ENCODE measurements at places on chromosomes 4 and X.

DNA sequence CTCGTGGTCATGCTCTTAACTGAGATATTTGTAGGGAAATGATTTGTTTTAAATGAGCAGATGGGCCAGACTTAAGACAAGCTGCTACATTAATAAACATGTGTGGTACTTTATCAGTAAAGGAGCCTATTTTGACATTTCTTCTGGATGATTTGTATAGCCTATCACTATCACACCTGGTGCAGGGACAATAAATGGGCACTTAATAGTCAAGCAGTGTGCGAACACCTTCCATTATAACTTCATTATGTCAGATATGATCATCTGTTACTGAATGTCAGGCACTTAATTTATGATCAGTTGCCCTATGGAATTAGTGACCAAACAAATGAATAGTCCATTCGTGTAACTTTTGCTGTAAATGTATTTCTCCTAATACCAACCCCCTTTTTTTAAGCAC is 628.8 kb downstream of the ADGRL3 start:
- DNase-seq: no peak

DNA sequence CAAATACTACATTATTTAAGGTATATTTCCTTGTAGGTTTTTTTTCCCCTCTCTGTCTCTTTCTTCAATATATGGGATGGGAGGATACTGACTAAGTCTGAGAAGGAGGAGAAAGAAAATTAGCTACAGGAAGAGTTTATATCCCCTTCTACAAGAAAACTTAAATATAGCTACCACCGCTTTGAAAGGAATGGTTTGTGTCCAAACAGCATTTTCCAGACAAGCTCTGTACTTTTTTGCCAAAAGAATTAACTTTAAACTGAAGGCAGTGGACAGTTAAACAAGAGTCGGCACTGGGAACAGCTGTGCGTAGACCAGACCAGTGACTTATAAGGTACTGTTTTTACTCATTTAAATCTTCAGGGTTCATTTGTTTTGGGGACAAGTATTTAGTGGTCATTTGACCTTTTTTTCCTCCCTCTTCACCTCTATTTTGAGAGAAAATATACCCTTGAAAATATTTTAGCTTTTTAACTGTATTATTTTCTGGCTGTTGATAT is 303.7 kb downstream of the ARHGAP24 start:
- DNase-seq: peak; percentile 23

GRCh38 chr4:188005561-188005960 is 10.0 kb downstream of the ZFP42 start:
- no peak for DNase-seq

- no peak for DNase-seq
These were observed 170.4 kb upstream of the CASK start for GRCh38 chrX:42093756-42094155.

DNA sequence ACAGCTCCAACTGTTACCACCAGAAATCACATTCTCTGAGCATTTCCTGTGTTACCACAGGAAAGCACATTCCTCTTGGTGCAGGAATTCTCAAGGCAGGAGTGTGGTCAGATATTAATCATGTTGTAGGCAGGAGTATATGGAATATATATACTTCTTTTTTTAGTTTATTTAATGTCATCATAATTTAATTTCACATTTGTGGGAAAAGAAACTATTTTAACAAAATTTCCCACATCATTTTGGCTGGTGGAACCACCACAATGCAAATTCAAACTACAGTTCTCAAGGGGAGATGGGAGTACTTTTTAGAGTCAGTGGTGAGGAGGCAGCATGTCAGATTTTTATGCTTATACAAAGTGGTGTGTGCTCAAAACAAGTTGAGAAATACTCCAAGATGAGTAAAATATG is 139.0 kb downstream of the ATP10D start:
- DNase-seq: peak; percentile 51

DNA sequence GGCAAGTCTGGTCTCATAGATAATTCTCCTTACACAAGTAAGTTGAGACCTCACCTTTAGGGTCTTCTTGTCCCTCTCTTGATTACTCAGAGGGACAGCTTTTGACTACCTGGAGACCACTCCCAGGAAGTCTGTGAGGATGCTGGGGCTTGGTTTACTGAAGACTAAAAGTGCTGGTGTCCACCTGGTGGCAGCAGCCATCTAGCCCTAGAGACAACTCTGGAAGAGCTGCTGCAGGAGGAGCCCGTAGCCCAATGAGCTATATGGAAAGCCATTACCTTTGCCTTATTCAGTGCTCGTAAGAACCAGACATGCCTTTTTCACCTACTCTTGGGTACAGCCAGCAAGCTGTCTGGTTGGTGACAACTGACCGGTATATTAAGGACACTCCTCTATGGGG is 7.3 kb downstream of the FGFBP2 start:
- DNase-seq: no peak

- DNase-seq: no peak
These were observed 9.7 kb upstream of the NSG1 start for GRCh38 chr4:4377191-4377590.

- no peak for DNase-seq
These were observed 55.0 kb downstream of the SH3KBP1 start for GRCh38 chrX:19832191-19832965.

DNA sequence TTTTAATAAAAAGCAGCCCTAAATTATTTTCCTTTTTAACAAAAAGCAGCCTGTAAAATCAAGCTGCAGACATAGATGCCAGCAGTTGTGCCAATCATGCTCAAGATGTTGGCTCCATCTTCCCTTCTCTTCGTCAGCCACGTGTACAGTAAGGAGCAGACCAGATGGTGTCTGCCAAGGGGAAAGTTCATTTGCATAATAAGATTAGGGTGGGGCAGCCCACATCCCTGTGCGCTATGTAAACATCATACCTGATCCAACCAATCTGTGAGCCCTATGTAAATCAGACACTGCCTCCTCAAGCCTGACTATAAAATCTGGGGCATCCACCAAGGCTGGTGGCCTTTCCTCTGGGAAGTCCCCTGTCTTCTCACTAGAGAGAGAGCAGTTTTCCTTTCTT is 23.1 kb upstream of the C1GALT1C1 start:
- DNase-seq: peak; percentile 9

DNA sequence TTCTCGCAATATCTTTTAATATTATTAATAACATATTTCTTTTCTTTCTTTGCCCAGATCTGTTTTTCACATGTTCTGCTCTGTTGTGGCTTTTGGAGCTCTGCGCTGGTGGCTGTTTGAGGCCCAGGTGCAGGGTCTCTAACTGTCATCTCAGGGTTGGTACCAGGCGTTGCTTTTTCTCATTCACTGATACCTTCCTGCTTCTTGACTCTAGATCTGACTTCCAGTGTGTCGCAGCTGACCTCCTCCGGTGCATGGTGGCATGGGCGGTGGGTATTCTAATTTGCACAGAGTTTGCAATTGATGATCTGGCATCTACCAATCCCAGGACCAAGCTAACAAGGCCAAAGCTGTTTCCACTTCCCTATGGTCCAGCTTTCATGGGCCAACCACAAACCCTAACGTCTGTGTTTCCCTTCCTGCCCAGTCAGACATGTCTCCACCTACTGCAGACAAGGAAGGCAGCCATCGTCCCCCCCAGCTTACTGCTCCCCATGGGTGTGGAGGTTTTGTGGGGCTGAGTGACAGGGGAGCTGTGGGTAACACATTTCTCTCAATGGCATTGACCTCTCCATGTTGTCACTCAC is 25.2 kb downstream of the LETM1 start:
- DNase-seq: no peak

- no peak for DNase-seq
These were observed 16.6 kb upstream of the TCEAL5 start for GRCh38 chrX:103293118-103293517.

DNA sequence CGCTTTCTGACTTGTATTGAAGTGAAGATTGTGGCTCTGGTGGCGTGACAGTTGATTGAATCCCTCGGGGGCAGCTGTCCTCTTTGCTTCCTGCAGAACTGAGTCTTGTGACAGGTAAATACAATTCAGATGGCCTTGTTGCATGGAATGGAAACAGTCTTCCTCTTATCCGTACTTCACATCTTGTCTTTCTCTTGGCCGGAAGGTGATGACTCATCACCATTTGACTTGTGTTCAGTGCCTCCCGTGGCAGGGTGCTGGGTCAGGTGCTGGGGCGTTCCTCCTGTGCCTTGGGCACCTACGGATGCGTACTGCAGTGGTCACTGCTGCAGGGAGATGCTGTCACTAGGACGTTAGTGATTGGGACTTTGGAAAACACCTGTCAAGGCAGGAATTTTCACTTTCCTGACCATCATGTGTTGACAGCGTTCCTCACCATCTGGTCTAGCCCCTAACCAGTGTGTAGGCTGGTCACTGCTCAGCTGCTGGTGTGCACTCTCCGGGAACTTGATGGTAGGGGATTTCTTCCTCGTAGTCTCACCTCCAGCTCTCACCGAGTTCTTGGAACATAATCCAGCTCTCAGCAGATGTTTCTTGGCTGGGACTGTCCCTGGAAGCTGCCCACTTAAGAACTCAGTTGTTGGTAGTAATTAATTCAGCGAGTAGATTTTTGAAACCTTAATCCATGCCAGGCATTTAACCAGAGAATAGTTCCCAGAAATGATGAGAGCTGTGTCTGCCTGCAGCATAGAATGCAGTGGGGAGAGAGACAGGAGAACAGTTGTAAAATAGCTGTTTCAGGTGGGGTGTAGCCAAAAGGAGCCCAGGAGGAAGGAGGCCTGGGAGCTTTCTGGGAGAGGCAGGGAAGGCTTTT is 7.2 kb downstream of the TBC1D14 start:
- no peak for DNase-seq

DNA sequence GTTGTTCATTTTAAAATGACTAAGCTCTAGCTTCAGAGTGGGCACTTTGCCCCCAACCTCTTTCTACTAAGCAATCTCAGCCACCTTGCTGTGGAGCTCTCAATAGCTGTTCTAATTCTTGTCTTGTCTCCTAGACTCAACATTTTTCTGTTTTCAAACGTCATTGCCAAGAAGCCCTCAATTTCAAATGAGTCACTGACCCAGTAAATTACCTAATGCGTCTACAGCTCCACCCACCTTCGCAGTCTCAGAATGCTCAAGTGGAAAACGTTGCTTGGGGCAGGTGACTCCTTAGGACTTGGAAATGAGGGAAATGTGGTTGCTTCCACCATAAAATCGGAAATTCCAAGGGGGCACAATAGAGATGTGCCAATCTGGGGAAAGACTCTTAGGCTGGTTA is 59.0 kb downstream of the ING2 start:
- peak; percentile 25 for DNase-seq

DNA sequence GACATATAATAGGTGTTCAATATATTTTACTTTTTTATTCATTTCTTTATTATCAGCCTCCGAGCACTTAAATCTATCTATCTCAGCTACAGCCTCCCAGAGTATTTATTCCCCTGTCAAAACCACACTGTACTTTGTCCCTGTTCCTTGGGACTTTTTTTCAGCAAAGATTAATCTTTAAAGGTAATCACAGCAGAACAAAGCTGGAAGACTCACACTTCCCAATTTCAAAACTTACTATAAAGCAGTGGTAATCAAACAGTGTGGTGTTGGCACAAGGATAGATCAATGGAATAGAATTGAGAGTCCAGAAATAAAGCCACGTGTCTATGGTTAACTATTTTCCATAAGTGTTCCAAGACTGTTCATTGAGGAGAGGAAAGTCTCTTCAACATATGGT is 59.7 kb downstream of the KLHL13 start:
- DNase-seq: no peak

- DNase-seq: peak; percentile 5
These were observed 31.1 kb downstream of the BMP15 start for GRCh38 chrX:50941638-50942037.

DNA sequence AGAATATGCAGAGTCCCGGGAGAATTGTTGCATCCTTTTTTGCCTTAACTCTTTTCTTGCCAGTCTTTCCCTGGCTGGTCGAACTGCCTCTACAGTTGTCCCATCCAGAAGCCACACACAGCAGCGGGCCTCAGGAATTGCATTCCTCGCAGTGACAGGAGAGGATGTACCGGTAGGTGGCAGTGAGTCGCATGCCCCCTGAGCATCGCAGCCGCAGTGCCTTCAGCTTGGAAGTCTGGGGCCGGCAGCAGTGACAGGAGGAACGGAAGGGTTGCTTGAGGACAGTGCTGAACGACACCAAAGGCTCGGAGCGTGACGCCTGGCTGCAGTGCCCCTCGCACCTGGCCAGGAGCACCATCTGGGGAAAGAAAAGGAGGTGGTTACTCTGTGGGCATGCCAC is 23.5 kb downstream of the NDP start:
- peak; percentile 40 for DNase-seq

- DNase-seq: no peak
These were observed 72.8 kb upstream of the RAI2 start for GRCh38 chrX:17933856-17934255.

DNA sequence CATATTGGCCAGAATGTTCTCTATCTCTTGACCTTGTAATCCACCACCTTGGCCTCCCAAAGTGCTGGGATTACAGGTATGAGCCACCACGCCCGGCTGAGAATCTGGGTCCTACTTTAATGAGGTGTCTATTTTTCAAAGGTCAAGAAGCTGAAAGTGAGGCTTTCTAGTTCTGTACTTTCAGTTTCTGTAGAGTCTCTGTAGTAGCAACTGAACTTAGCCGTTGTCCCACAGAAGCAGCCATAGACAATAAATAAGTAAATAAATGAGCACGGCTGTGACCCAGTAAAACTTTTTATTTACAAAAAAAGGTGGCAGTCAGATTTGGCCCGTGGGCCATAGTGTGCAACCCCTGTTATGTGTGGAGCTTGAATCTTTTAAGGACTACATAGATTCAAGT is 92.0 kb downstream of the FNIP2 start:
- DNase-seq: no peak

GRCh38 chr4:139559687-139560086 is 3.7 kb upstream of the SETD7 start:
- no peak for DNase-seq

DNA sequence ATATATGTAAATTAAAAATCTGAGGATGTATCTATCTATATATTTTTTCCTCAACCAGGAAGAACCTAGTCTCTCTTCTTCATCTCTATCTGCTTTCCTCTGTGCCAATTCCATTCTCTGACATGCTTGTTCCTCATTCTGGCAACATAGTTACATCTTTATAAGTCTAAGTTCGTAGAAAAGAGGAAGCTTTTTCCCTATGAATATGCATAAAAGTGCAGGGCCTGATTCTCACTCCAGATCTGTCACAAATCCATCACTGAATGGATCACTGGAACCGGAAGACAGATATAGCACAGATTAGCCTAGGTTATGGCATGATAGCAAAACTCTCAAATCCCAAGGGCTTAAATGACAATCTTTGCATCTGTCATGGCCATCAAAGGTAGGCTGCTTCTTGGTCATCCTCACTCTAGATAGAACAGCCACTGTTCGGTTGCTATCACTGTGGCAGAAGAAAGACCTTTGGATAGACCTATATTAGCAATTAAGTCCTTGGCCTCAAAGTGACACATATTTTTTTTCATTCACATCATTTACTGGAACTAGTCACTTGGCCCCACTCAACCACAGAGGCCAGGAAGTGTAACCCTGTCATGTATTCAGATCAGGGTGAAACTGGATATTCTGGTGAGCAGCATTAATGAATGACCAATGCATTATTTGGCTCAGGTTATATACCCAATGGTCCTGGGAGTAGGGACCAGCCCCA is 22.2 kb downstream of the DTHD1 start:
- DNase-seq: no peak

- no peak for DNase-seq
These were observed 211.8 kb upstream of the PSAPL1 start for GRCh38 chr4:7646384-7647061.

GRCh38 chrX:111503485-111503993 is 7.9 kb upstream of the SERTM2 start:
- DNase-seq: no peak

Measured in AG20443 (cell line).